SW 1271 (cell line): ENCODE measurements at places on chromosomes 2 and 18.
A peak's percentile ranks its signal among the peaks of the same experiment; 100 is the strongest.

- no peak for DNase-seq
These were observed 209.1 kb upstream of the RBMS1 start for GRCh38 chr2:160702754-160703153.

- no peak for DNase-seq
These were observed 119.4 kb downstream of the LPIN1 start for GRCh38 chr2:11865805-11866204.

GRCh38 chr2:100238471-100238870, 83.8 kb downstream of the LONRF2 start:
- DNase-seq: no peak

GRCh38 chr18:38909972-38910371, 1344.4 kb upstream of the CELF4 start:
- DNase-seq: no peak

GRCh38 chr18:6088432-6088831, 193.1 kb upstream of the TMEM200C start:
- no peak for DNase-seq

DNA sequence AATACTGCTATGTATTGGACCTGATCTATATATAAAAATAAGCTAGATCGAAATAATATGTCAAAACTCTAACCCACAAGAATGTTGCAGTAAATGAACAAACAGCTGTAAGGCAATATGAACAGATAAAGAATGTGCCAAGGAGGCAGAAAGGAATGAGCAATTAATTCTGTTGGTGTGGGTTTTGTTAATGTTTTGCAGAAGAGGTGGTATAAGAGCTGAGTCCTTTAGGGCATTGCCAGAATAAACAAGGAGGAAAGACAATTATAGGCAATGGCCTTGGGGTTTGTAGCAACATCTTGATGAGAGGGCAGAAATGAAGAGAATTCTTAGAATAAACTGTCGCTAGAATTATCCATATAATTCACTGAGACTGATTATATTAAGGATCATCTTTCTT, 240.9 kb upstream of the GULP1 start:
- no peak for DNase-seq

GRCh38 chr2:195795879-195796278, 138.9 kb downstream of the SLC39A10 start:
- DNase-seq: no peak

DNA sequence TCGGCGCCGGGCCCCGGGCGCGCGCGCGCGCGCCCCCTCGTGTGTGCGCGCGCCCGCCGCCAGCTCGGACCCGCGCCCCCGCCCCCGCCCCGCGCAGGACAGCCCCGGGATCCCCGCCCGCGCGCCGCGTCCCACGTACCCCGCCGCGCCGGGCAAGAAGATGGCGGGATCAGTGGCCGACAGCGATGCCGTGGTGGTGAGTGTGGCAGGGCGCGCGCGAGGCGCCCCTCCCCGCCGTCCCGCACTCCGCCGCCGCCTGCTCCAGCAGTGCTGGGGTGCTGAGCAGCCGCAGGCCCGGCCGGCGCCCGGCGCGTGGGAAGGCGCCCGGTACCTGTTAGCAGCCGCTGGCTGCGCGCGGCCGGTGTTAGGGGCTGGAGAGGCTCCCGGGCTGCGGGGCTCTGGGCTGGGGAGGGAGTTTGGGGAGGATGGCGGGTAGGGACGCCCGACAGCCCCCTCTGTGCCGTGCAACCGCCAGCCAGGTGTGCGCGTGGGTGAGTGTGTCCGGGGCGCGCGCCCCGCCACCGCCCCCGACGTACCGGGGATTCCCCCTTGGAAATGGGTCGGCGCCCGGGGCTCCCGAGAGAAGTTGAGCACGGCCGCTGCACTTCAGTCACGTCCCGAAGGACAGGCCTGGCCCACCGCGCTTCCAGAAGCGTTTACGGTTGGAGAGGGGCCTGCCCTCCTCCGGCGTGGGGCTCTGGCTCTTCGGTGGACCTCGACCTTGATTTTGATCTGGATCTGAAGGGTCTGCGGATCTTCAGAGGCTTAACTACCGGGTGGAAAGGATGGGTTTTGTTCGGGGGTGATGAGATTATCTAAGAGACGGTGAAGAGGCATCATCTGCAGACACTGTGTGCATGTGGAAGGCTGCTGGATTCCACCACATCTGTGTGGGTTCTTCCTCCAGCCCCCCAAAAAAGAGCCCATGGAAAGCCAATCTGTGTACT, 697 bp downstream of the LGALSL start:
- DNase-seq: peak; percentile 36

GRCh38 chr2:176854062-176854461, 358.5 kb upstream of the HNRNPA3 start:
- DNase-seq: no peak

GRCh38 chr2:102357937-102358336, 2.3 kb downstream of the IL18R1 start:
- no peak for DNase-seq

DNA sequence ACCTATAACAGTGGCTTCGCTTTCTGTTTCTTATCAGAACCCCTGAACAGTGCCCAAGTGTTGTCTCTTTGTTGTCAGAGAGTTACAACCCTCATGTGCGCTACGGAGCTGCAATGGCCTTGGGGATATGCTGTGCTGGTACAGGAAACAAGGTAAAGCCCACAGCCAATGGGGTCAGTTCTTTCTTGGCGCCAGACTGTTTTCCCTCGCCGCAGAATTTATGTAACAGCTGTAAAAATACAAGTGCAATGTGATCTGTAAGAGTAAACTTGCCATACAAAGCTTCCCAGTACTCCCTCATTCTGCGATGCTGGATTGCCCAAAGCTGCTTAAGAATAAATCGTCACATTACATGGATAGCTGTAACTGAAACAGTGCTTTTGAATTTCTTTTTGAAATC, 13.9 kb upstream of the HTR2B start:
- no peak for DNase-seq

GRCh38 chr2:146228466-146229058, 1616.3 kb upstream of the ACVR2A start:
- DNase-seq: no peak

- no peak for DNase-seq
These were observed 21.1 kb upstream of the RALBP1 start for GRCh38 chr18:9454061-9454703.
